Daoy (cell line): ENCODE measurements at places on chromosomes 2 and 18.
A peak's percentile ranks its signal among the peaks of the same experiment; 100 is the strongest.

DNA sequence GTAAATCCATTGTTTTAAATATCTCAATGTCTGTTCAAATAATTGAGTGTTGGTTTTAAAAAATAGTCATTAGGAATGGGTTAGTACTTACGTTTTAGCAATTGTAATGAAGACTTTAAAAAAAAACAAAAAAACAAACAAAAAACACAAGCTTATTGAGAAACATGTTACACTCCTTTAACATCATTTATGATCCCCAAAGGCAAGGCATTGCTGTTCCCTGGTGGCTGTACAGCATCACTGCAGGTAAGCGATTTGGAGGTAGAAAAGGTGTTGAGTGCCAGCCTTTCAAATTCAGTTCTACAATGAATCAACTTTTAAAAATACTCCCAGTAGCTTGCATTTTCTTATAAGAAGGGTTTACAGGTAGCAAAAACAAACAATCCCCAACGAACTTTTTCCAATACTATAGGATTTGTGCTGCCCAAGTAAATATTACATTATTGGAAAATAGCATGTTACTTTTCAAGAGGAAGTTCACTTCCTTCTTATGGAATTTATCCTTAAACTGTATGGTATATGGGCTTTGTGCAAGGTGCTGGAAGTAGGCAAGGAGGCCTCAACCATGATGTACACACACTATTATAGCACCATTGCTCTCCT is 27.5 kb downstream of the CNRIP1 start:
- DNase-seq = no peak

GRCh38 chr2:60479226-60480088 is 74.0 kb downstream of the BCL11A start:
- no peak for DNase-seq

- no peak for DNase-seq
Observed at GRCh38 chr2:24910245-24910644, 9.8 kb downstream of the ADCY3 start.

DNA sequence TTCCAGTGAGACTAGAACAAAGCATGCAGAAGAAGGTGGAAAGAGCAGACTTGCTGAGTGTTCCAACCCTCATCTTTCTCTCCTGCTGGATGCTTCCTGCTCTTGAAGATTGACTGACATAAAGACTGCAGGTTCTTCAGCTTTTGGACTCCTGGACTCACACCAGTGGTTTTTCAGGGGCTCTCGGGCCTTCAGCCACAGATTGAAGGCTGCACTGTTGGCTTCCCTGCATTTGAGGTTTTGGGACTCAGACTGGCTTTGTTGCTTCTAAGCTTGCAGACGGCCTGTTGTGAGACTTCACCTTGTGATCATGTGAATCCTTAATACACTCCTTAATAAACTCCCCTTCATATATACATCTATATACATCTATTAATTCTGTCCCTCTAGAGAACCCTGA is 20.4 kb downstream of the VRK2 start:
- no peak for DNase-seq

- DNase-seq = no peak
Observed at GRCh38 chr18:59686260-59686659, 11.0 kb downstream of the CCBE1 start.

DNA sequence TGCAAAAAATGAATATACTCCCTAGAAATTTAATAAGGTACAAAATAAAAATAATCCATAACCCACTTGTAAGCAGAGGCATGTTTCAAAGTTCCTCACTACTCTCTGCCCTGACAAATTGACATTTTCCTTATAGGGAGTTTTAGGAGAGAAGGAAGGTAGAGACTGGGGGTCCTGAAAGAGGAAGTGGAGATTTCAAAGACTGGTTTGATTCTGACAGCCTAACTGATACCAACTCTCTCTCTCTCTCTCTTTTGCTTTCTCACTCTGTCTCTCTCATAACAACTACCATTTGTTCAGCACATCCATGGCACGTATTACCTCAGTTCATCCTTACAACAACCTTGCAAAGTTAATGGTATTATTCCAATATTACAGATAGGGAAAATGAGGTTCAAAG is 18.6 kb downstream of the FZD7 start:
- no peak for DNase-seq

DNA sequence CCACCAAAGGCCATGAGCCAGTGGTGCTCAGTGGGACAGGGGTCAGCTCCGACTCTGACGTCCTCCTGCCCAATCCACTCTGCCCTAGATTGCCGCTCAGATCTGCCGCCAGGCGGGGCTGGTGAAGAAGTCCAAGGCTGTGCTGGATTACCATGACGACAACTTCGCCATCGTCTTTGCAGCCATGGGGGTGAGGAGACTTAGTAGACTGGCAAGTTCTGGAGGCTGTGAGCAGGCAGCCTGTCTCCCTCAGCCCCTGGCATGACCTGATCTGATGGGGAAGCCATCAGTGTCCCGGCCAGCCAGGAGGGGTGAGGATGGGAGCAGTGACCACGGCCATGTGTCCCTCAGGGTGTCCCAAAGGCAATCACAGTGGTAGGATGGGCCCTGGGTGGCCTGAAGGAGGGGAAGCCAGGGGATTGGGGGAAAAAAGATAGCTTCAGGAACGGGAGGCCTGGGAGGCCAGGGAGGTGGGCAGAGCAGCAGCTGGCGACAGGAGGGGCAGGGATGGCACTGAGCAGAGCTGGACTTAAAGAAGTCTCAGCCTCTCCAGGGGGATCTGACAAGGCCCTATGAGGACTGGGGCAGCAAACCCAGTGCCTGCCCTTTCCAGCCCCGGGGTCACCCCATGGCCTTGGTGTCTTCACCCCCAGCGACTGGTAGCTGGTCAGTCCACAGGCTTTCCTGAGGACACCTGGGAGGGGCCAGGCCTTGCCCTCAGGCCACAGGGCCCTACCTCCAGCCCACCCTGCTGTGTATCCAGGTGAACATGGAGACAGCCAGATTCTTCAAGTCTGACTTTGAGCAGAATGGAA is 17.4 kb upstream of the ANKRD53 start:
- DNase-seq = no peak

GRCh38 chr2:171893196-171893823 is 734 bp downstream of the SLC25A12 start:
- no peak for DNase-seq

DNA sequence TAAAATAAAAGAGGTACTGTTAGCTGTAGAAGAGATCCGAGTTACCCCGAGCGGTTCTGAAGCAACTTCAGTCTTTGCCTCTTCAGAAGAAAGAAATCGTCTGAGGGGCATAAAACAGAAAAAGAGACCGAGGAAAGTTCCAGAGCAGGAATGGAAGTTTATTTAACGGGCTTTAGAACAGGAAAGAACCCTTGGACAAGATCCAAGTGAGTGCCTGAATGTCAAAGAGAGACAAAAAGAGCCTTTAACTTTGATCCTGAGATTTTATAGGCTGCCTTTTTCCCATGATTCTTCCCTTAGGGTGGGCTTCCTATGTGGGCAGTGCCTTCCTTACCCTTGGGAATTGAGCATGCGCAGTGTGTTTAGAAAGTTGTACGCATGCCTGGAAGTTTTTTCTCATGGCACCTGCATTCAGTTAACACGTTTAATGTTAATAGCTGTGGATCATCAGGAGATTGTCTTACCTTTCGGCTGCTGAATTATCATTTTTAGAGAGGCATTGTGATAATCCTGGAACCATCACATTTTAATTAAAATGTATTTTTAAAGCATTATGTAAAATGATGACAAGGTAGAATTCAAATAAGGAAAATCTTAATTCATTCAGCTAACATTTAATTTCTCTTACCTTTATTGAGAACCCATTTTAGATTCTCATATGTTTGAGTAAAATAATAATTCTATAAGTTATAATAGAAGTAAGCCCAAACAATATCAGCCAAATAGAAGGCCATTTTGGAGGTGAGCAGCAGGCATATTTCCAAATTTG is 269.5 kb upstream of the ZSWIM2 start:
- DNase-seq = no peak

- no peak for DNase-seq
Observed at GRCh38 chr18:50340078-50340477, 34.8 kb upstream of the SKA1 start.

DNA sequence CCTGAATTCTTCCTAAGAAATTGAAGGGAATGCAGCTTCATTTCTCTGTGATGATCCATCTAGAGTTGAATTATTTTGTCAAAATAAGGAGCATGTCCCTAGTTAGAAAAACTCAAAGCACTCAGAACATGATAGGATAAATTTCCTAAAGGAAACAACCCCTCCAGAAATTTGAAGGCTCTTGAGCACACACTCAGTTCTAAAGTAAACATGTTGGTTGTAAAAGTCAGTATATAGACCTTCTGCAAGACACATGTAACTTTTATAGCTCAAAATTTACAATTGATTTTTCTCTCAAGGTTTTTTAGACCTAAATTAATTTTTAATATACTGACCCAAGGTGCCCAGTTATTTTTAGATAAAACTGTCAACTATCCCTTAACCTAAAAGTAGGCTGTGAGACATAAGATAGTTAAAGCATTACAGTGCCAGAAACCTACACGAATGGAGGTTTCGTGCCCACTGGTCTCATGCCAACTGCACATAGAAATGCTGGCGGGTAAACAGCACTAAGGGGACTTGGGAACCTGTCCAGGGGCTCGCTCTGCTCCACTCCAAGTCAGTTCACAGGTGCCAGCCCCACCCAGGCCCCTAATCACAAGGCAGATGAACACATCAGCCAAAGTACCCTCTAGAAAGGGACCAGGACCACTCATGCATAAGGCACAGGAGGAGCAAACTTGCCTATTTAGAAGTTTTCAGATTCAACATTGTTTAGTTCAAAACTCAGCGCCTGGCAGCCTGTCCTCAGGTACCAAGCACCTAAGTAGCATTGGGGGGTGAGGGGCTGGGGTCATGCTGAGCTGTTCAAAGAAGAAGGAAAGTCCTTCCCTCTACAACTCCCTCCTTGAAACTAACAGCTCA is 106.5 kb downstream of the SMC6 start:
- DNase-seq = no peak

- peak; percentile 66 for DNase-seq
Observed at GRCh38 chr2:216519154-216519762, 20.6 kb downstream of the RPL37A start.
